IMR-90 (cell line): ENCODE measurements at places on chromosomes 4 and X. TPM values are rescaled to one million over a fixed set of nuclear protein-coding genes. Genes with fewer than 3 reads are reported as not detected.

DNA sequence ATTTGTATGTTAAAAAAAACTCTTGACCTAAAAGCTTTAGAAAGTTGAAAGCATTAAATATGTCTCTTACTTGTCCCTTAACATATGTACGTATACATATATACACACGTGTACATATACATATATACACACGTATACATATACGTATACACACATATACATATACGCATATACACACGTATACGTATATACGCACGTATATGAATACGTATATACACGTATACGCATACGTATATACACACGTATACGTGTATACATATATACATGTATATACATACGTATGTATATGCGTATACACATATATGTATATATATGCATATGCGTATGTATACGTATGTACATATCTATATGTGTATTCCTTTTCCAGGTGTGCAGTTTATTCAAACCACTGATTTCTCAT lies 3.8 kb downstream of the KDM6A start:
- no peak for DNase-seq

The TMSB15A gene
- 13.6 and 32.8 TPM in 2 replicates for total RNA-seq

The NR3C2 gene
- 1.9 and 2.3 TPM in 2 replicates for total RNA-seq

GRCh38 chr4:57023104-57023503 lies 44.4 kb downstream of the POLR2B start:
- peak; percentile 97 for DNase-seq

DNA sequence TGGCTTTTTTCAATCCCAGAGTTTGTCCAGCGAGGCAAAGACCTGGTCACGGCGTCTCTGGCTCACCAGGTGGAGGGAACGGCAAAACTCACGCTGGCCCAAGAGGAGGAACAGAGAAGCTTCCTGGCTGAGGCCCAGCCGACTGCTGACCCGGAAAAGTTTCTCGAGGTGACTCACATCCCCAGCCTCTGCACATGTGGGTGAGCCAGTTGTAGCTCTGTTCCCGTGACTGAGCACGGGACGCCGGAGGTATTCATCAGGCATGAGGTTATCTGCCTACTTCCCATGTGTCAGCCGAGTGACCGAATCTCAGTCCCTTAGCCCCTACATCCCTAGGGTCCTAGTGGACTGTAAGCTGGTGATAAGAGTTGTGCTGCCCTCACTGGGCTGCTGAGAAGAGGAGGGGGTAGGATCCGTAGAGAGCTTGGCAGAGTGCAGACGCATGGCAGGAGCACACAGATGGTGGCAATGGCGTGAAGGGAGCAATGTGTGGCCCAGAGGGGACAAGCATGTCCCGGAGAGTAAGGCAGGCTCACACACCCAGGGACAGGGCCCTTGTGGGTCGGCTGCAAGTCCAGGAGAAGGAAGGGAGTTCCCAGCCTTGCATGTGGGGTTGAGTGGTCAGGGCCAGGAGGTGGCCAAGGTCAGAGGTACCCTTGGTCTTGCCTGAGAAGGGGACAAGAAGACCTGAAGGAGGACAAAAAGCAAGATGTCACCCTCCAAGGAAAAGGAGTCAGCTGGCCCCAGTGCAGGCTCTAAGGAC lies 42.9 kb downstream of the EVC start:
- peak; percentile 97 for DNase-seq

GRCh38 chrX:154083126-154083517 lies 14.4 kb downstream of the MECP2 start:
- no peak for DNase-seq

GRCh38 chr4:52376132-52376704 lies 282.9 kb downstream of the USP46 start:
- peak; percentile 47 for DNase-seq

DNA sequence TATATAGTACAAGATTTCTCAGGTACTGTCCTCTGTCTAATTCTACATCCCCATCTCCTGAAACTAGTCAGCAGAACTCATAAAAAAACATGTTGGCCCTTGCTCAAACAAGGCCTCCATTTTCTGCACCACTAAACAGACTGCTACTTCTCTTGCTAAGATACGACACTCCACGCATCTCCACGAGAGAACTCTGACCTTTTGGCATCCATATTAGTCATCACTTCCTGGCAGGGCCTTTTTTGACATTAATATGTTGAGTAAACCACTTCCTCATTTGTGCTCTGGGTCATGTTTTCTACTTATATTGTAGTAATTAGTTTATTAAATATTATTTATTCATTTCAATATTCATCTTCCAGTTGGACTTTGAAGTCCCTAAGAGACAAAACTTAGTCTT lies 65.6 kb downstream of the DCAF8L1 start:
- DNase-seq = peak; percentile 24

DNA sequence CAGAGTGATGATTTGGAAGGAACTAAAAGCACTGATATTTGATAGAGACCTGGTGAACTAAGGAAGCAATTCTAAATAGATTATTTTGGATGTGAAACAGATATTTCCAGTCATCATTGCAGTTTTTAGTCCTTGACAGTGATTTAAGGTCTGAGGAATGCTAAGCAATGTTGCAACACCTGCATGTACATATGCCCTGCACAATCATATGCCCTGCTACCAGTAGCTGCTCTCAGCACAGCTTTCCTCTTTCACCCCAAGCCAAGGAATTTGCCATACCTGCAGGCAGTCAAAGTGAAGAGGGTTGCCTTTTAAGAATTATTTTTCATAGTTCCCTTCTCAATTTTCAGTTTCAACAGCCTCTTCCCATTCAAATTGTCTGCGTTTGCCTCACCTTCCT lies 8.7 kb upstream of the FAM47A start:
- no peak for DNase-seq

GRCh38 chrX:69424161-69424560 lies 80.0 kb upstream of the NALF2 start:
- DNase-seq = peak; percentile 16

The GAGE12J gene
- total RNA-seq = not detected in 2 replicates

The ENOPH1 gene
- total RNA-seq = 36.0 and 51.7 TPM in 2 replicates

- peak; percentile 81 for DNase-seq
Measured at GRCh38 chr4:109560687-109561461, 828 bp downstream of the MCUB start.

DNA sequence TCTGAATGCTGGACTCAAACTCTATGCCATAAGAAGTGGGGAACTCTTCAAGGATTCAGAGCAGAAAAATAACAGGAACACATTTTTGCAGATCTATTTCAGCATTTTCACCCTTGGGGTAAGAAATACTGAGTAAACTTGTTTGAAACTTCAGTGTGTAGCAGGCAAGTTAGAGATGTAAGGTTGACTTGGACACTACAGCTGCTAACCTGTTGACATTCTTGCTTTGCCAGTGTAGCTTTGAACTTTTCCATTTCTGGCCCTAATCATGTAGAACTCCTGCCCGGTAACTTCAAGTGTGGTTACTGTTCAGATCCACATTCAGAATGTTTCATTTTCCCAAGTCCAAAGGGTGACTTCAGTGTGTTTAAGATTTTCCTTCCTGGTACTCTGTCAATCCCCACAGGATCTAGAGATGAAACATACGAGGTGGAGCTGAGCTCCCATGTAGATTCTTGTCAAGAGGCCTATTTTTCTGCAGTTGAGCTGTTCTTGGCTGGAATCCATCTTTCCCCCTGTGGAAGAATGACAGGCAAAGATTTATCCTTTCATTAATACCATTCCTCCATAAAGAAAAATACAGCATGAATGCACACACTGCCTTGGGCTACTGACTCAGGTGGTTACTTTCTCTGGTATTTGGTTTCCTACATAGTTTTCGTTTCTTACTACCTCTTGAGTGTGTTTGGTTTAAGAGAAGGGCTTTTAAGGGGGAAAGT lies 34.1 kb downstream of the FHDC1 start:
- DNase-seq = peak; percentile 47

- DNase-seq = no peak
Measured at GRCh38 chr4:130855533-130855932, 1759.6 kb downstream of the C4orf33 start.

DNA sequence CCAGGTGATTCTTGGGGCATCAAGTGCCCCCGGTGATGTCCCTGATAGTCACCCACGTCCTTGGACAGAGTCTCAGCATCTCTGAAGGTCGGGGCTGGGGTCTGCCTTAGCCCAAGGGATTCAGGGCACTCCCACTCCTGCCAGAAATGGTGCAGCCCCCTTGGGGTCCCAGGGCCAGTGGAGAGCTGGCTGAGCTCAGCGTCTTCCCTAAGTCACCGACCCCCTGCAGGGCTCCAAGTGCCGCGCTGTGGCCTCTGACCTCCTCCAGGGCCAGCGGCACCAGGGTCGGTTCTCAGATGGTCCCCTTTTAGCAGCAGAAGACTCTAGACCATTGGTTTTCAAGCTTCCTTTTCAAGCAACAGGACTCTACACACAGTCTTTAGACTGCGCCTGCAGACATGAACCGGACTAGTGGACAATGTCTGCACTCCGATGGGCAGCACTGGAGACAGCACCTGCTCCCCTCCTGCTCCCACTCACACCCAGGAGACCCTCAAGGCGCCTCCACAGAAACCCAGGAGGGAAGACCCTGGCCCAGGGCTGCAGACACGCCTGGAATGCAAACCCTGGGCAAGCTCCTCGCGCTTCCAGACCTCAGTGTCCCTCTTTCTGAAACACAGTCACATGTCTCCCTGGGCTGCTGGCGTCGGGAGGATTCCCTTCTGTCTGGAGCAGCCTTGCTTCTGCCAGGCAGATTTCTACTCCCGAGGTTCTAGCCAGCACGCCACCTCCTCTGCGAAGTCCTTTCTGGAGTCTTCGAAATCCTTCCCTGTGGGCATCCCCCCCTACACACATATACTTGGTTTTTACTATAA lies 53.9 kb downstream of the ABLIM2 start:
- no peak for DNase-seq

DNA sequence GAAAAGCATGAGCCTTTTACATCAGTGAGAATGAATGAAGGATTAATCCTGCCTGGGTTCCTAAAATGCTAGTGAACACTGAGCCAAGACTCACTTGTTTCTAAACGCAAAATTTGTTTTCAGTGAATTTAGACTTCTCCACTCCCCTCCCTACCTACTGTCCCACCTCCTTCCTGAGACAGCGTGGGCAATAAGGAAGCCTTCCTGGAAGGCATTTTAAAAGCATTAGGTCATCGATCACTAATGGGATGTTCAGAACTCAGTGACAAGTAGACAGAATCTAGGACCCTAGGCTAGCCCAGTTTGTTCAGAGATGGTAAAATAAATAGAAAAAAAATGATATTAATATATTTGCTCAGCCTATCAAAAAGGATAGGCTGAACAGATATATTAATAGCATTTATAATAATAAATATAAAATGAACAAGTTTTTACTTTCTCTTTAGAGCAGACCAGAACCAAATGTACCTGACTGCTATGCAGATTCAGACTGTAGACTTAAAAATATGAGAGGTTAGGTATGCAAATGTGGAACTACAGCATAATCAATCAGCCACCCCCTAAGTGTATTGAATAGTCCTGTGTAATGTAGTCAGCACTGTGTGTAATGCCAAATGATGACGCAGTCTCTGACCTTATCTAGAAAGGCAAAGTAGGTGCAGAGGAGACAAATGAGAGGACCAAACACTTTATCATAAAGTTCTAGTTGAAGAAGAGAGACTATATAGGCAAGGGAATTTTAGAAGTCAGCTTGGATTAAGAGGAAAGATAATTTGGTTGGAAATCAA lies 331.1 kb downstream of the GPAT3 start:
- DNase-seq = peak; percentile 35

The PWWP3B gene
- not detected in 2 replicates for total RNA-seq

GRCh38 chr4:115154826-115155225 lies 41.4 kb upstream of the NDST4 start:
- DNase-seq = no peak

The PLP1 gene
- 0.18 and 0.28 TPM in 2 replicates for total RNA-seq

GRCh38 chr4:2891294-2891693 lies 47.6 kb downstream of the ADD1 start:
- peak; percentile 73 for DNase-seq
